Stimulated activated CD4-positive, alpha-beta T cell treated with anti-CD3 and anti-CD28 coated beads, Interleukin-12 subunit alpha, Interleukin-12 subunit beta, amount 100 ng/mL, for 48 hours (primary cell): ENCODE measurements at places on chromosomes 1 and 21.

DNA sequence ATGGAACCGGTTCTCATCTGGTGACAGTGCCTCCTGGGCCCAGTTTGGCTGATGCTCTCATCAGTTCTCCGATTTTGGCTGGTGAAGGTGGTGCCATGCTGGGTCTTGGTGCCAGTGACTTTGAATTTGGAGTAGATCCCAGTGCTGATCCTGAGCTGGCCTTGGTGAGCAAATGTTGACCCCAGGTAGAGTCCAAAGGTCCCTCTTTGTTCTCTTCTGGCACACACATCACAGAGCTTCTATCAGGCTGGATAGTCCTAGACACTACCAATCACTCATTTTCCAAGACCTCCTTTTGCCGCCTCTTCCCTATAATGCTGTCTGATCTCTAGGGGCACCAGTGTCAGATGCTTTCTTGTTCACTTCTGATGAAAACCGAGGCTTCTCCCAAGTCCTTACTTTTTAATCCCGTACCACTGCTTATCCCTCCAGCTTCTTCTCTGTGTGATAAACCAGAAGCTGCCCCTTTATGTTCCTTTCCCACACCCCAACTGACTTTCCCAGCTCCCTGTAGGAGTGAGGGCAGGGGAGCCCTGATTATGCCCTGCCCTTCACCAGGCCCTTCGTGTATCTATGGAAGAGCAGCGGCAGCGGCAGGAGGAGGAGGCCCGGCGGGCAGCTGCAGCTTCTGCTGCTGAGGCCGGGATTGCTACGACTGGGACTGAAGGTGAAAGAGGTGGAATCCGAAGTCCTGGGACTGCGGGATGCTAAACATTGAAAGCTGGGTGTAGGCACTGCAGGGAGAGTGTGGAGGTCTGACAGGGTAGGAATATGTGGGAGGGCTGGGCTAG lies 11.1 kb downstream of the PSMD4 start:
- DNase-seq: no peak

- DNase-seq: no peak
Observed at GRCh38 chr1:153799566-153800465, 24.6 kb downstream of the SLC27A3 start.

GRCh38 chr1:237070519-237070918 lies 28.5 kb downstream of the RYR2 start:
- DNase-seq: no peak

DNA sequence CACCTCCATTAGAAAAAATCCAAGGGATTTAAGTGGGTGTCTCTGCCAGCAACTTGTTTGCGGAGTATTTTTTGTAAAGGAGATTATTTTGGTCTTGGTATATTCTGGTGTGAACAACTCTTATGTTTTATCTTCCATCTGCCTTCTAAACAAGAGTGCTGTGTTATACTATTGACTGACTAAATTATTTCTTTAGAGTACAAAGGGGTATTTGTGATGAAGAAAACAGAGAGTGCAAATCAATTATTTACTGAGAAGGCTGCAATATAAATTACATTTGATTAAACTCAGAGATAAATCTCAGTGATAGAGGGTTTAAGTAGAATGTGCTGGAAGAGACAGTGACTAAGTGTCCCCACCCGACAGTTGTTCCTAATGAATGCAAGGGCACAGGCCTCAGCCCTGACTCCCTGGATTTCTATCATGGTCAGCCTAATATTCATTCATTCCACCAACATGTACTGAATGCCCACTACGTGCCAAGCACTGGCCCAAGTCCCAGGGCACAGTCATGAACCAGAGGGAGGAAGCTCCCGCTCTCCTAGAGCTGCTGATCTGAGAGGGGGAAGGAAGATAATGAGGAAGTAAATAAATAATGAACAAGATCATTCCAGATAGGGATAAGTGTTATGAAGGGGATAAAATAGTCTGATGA lies 196.9 kb upstream of the C8B start:
- DNase-seq: no peak

- no peak for DNase-seq
Observed at GRCh38 chr1:53026254-53026653, 35.8 kb upstream of the PODN start.

GRCh38 chr21:41612674-41613532 lies 104.9 kb upstream of the TMPRSS2 start:
- DNase-seq: peak; percentile 9

GRCh38 chr21:18350216-18350615 lies 53.4 kb downstream of the TMPRSS15 start:
- no peak for DNase-seq

DNA sequence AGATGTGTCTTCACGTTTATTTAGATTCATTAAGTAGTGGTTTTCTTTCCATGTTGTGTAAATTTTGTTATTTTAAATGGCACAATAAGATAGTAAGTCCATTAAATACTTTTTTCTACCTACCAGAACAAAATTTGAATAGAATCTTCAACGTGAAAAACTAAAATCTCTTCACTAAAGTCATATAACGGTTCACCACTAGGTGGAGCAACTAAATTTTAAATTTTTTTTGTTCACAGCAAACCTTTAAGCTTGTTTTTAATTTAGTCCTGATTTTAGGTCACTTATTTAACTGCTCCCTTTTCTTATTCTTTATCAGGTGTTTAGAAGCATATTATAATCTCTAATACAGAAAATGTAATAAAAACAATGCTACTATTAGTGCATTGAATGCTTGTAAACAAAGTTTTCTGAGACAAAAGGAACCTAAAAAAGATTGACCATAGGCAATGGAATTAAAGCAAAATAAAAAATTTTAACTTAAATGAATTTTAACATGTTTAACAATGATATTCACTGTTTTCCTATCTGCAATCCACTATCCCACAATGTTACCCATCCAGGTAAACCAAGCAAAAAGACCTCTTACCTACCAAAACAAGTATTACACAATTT lies 28.3 kb upstream of the PKN2 start:
- peak; percentile 27 for DNase-seq

DNA sequence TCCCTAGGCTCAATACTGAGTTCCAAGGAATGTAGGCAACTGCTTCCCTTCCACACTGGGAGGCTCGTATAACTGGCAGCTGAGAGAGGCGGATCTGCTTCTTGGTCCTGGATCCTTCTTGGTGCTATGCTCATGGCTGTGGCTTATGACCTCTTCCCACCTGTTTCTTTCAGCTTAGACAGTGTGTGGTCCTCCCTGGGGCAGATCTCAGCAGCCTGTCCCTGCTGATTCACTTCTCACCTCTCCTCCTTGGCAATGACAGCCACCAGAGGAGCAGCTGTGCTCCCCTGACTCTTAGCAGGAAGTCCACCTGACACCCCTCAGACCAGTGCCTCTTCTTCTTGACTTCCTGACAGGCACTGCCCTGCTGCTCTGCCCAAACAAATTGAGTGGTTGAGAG lies 75.1 kb upstream of the PTGFRN start:
- no peak for DNase-seq

DNA sequence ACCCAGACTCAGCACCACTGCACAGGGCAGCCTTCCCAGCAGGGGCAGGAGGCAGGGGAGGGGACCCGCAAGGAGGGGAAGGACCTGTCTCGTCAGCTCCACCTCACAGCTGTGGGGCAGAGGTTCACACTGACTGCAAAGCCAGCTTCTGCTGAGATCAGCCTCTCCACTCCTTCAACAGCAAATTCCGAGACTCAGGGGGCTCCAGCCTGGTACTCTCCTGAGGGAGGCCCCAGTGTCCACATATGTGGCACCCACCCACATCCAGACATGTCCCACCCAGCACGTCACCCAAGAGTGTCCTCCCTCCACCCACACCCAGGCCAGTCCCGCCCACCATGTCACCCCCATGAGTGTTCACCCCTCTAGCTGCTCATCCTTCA lies 329.5 kb downstream of the NPHP4 start:
- no peak for DNase-seq

DNA sequence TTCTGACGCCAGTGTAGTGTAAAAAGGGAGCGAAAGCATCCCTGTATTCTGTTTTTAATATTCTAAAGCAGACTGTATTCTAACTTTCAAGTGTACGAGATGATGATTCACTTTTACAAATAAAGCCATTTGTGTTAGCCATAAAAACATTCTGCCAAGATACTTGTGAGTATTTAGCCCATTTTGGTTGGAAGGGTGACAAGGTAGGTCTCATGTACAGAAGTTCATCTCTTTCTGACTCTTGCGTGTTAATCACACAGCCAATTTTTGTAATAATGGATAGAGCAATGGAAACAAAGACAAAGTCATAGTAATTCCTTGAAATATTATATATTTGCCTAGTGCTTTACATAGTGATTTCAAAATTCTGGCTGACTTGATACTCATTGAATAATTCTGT lies 125.3 kb upstream of the GREM2 start:
- no peak for DNase-seq

GRCh38 chr1:36988321-36988720 lies 46.0 kb downstream of the GRIK3 start:
- no peak for DNase-seq

GRCh38 chr1:248585266-248585665 lies 10.7 kb upstream of the OR2T34 start:
- DNase-seq: no peak

GRCh38 chr1:240797050-240797449 lies 185.1 kb upstream of the GREM2 start:
- DNase-seq: no peak

GRCh38 chr1:211610779-211611556 lies 32.0 kb upstream of the SLC30A1 start:
- no peak for DNase-seq

DNA sequence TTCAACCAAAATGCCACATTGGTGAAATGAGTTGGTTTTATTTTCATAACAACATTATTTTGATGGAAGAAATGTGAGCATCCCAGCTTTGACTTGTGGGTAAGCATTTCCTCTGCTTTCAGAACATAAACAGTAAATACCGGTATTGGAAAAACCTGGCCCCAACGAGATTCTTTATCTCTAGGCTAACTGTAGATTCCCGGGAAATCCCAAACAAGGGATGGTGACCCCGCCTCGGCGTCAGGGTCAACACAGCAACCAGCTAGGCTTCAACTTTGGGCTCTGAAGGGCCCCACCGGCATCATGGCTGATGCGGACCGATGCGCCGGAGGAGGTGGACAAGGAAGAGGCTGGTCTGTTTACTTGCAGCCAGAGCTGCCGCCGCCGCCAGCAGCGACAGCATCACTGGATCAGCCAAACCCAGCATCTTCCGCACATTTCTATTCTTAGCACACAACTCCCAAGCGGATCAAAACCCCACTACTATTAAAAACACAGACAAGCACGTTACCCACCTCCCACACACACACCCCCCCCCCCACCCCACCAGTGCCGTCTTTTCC lies 1.1 kb downstream of the AKT3 start:
- peak; percentile 45 for DNase-seq

DNA sequence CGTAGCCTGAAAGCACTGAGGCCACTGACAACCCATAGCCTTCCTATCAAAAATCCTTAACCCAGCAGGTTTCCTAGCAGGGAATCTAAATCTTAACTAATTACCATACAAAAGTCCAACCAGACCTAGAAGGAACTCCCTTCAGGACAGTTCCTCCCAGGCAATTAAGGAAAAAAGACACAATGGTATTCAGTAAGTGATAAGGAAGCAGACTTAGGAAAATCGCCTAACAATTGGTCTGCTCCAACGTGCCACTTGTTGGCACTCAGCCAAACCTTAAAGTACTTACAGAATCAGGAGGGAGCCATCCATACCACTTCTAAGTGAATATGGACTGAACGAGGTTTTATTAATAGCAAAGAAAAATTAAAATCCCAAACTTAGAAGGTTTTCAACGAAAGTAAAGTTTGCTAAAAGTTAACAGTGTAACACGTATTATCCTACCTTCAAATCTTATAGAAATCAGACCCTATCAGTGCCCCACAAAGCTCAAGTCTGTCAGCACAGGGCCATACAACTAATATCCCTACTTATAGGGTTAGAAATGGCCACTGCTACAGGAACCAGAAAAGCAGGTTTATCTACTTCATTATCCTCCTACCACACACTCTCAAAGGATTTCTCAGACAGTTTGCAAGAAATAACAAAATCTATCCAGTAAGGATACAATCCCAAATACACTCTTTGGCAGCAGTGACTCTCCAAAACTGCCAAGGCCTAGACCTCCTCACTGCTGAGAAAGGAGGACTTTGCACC lies 29.0 kb downstream of the SPATA6 start:
- DNase-seq: no peak

DNA sequence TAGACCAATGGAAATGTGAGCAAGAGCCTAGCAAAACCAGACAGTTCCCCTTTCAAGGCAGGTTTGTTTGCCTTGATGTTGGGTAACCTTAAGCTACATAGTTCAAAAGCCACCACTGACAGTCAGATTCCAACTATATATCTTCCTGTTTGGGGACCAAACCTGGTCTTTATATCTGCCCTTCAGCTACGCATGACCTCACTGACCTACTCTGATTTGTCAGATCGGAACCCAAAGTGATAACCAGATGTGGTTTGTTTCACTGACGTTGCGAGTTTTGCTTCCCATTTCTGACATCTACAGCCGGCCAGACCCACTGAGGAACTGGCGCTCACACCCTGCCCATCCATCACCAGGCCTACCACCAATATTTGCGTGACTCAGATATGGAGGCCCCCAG lies 361.1 kb upstream of the CHRM3 start:
- no peak for DNase-seq

DNA sequence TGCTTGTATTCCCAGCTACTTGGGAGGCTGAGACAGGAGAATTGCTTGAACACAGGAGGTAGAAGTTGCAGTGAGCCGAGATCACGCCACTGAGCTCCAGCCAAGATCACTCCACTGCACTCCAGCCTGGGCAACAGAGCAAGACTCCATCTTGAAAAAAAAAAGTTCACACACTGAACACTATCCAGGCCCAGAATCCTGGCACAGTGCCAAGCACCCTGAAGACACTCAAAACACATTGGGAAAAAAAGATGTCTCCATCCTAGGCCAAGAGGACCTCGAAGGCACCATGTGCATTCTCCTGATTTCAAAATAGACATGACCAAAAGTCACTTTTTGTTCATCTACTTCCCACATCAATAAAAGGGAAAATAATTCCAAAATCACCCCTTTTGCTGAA lies 38.7 kb downstream of the SLC9A1 start:
- no peak for DNase-seq

DNA sequence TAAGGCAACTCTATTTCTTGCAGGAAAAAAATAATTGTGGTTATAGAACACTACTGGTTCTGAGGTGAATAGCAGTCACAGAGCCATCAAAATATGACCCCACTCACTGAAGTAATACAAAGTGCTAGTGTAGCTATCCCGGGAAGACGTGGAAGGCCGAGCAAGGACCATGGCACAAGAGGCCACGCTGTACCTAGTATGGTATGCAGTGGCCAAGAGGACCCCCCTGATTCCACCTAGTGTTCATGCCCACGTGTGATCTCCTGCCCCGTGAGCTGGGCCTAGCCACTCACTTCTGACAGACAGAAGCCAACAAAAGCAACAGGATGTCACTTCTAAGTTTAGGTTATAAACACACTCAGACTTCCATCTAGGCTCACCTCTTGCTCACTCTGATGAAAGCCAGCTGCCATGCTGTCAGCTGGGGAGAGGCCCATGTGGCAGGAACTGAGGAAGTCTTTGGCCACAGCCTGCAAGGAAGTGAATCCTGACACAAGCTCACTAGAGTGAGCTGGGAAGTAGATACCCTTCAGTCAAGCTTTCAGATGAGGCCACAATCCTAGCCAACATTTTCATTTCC lies 21.7 kb upstream of the LSS start:
- no peak for DNase-seq

- no peak for DNase-seq
Observed at GRCh38 chr1:208159555-208160258, 84.5 kb downstream of the PLXNA2 start.

- no peak for DNase-seq
Observed at GRCh38 chr21:41319273-41319672, 2.7 kb downstream of the FAM3B start.
